ENCODE measurements at places on chromosomes 1 and 21. TPM values are rescaled to one million over a fixed set of nuclear protein-coding genes. Genes with fewer than 3 reads are reported as not detected.
A peak's percentile ranks its signal among the peaks of the same experiment; 100 is the strongest.

SAMSN1 gene
- 21.4 TPM for total RNA-seq

SOD1 gene
- 72.6 TPM for total RNA-seq

- DNase-seq = no peak
Measured at GRCh38 chr21:36384885-36385232, 333 bp upstream of the CHAF1B start.

DNA sequence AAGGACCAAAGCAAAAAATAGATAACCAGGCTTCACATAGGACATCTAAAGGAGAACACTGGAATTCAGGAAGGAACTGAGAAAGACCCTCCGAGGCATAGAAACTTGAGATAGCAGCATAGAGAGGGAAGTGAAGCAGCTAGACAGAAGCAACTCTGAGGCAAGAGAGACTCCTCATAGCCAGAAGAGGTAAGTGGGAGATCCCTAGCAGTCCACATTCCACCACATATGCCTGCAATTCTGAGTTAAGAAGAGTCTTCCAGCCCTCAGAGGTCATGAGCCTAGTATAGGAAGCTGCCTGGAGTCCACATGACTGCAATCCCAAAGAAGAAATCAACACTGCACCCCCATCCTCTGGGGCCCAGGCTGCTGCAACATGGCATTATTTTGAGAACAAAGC lies 13.9 kb upstream of the FGGY start:
- no peak for DNase-seq

DNA sequence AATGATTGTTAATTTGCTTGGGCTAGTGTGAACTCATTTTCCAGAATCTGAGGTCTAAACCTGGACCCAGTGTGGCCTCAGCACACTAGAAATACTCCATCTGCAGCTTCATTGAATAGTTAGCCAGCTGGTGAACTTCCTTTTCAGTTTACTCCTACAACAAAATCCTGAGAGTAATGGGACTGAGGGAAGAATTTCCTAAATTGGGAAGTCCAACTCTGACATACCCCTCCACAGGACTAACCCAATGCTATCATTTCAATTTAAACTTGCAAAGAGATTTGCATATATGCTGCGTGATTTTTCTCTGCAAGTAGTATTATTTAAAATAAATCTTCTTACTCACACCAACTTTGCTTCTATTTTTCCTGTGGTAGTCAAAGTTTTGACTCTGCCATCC lies 27.8 kb upstream of the PIGC start:
- DNase-seq = no peak

- DNase-seq = no peak
Measured at GRCh38 chr1:69425871-69426270, 141.9 kb upstream of the LRRC7 start.

DCDC2B gene
- total RNA-seq = 11.4 TPM

WNT3A gene
- 19.6 TPM for total RNA-seq

NTMT2 gene
- not detected for total RNA-seq

CD84 gene
- 15.3 TPM for total RNA-seq

- DNase-seq = peak; percentile 81
Measured at GRCh38 chr1:228989992-228990827, 254.9 kb downstream of the RHOU start.

DNA sequence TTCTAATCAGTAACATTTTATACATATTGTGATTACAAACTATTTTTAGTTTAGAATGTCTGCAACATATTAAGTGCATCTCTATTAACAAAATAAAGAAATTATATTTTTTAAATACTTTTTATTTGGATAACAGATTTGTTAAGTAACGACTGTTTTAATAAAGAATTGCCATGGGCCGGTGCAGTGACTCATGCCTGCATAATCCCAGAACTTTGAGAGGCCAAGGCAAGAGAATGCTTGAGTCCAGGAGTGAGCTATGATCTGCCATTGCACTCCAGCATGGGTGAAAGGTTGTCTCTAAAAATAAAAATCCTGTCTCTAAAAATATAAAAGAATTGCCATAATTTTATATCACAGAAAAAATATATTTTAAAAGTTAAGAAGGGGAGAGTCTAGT lies 4.1 kb downstream of the LRRIQ3 start:
- DNase-seq = no peak

DNA sequence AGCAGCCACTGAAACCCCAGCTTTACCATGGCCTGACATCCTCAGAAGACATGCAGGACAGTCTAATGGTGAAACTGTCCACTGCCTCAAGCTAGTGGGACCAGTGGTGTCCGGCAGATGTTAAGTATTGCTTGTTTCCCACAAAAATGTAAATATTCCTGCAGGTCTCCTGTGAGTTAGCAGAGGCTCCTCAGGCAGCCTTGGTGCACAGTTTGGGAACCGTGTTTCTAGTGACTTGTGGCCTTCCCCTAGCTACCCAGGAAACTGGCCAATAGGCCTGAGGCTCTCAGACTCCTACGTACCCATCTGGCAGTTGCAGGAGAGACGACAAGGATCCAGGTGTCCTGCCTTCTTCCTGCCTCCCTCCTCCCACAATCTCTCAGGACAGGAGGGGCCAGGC lies 142.4 kb downstream of the CAMTA1 start:
- DNase-seq = no peak

KRTAP13-2 gene
- not detected for total RNA-seq

CRYZ gene
- 36.8 TPM for total RNA-seq

OR2L8 gene
- total RNA-seq = not detected

All from upper lobe of left lung (tissue), 6 donors.